Fibroblast of mammary gland (primary cell): ENCODE measurements at places on chromosomes 4 and X.
A peak's percentile ranks its signal among the peaks of the same experiment; 100 is the strongest.

- no peak for DNase-seq
Observed at GRCh38 chrX:65578346-65578745, 43.8 kb upstream of the LAS1L start.

GRCh38 chr4:187602339-187603092 lies 393.1 kb upstream of the ZFP42 start:
- peak; percentile 54 for DNase-seq

GRCh38 chr4:7547368-7548040 lies 112.8 kb upstream of the PSAPL1 start:
- DNase-seq = peak; percentile 2

GRCh38 chrX:71619193-71619592 lies 882 bp upstream of the CXCR3 start:
- no peak for DNase-seq

GRCh38 chrX:7062903-7063302 lies 84.6 kb upstream of the STS start:
- no peak for DNase-seq

- DNase-seq = no peak
Observed at GRCh38 chr4:161342881-161343568, 820.8 kb downstream of the FSTL5 start.

DNA sequence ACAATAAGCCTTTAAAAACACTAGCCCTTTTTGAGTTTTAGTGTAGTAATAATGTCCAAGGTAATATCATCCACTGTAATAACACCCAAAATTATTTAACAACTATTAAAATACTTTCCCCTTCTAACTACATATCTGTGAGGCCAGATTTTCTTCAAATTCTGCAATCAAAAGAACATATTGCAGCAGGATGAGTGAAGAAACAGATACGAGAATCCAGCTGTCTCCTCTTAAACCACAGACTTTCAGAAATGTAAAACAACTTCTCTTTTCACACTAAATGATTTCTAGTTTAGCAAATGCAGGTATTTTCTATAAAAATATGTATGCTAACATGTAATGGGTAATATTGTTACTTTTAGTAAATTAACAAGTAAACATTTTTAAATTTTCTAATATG lies 148.9 kb downstream of the PRDM5 start:
- DNase-seq = no peak

DNA sequence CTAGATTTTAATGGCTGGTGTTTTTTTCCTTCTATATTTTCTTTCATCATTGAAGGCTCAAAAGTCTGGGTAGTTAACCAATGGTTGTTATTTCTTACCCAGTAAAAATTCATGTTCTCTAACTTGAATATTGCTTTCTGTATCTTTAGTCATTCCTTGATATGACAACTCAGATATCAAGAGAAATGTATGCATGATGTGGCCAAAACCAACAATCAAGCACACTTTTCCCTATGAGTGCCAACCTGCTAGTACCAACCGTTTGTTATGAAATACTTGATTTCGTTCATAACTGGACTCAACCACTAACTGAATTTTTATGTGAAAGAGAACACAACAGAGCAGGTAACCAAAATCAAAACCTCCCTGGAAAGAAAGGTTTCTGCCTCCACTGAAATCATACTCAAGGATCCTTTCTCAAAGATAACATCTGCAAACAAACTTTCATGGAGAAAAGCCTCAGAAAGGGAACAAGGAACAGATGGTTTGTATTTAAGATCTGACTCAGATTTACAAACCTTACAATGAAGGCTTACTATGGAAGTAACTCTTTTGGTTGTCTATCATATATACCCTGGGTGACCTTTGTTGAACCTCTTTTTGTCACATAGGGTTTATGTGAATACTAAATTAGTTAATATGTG lies 8.3 kb upstream of the VEGFC start:
- peak; percentile 69 for DNase-seq

DNA sequence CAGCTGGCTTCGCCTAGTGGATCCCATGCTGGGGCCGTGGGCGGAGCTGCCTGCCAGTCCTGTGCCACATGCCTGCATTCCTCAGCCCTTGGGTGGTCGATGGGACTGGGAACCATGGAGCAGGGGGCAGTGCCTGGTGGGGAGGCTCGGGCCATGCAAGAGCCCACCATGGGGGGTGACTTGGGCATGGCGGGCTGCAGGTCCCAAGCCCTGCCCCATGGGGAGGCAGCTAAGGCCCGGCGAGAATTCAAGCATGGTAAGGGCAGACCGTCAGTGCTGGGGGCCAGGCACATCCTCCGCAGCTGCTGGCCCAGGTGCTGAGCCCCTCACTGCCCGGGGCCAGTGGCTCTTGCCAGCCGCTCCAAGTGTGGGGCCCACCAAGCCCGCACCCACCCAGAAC lies 262.6 kb downstream of the CENPC start:
- no peak for DNase-seq

- DNase-seq = no peak
Observed at GRCh38 chrX:18624599-18624998, 47.3 kb downstream of the RS1 start.

DNA sequence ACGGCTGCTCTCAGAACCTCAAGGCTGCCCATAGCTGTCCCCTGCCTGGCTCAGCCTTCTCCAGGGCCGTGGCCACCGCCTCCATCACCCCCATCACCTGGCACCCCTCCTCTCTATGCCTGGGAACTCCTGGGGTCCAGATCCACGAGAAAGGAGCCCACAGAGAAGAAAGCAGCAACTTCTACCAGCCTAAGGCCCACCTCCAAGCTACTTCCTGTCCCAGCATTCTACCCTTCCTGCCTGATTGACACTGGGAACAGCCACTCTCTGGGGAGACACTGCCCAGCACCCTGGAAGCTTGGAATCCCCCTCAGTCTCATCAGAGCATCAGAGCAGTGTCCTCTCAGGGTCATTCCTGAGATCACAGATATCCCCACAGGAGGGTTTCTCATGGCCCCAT lies 36.9 kb upstream of the PROM1 start:
- peak; percentile 2 for DNase-seq

GRCh38 chr4:25128671-25129070 lies 31.6 kb downstream of the SEPSECS start:
- DNase-seq = peak; percentile 32

- DNase-seq = no peak
Observed at GRCh38 chrX:135944486-135944885, 29.3 kb downstream of the MMGT1 start.

DNA sequence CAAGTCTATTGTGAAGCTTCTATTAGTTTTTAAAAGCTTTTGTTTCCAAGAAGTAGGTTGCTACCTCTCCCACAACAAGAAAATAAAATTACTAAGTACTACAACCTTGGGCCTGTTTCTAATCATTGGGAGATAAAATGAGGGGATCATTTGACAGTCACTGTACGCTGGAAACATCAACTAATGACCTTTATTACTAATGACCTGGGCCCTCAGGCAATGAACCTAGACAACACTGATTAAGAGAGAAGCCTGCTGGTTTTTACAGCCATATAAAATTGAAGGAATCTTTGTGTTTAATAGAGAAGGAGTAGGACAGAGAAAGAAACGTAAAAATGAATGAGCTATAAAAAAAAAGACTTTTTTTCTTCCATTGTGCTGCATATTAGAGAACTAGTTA lies 1000.9 kb downstream of the STPG2 start:
- DNase-seq = no peak

- DNase-seq = no peak
Observed at GRCh38 chr4:63578383-63578782, 830.9 kb downstream of the TECRL start.
